Myometrial cell (primary cell): ENCODE measurements at places on chromosomes 7 and 10. TPM values are rescaled to one million over a fixed set of nuclear protein-coding genes. Genes with fewer than 3 reads are reported as not detected.

The CFAP43 gene
- total RNA-seq, result under 0.01 TPM in 1 of 2 replicates, not detected in the other

The FBXO24 gene
- under 0.01 and 0.18 TPM in 2 replicates for total RNA-seq

The FRMPD2 gene
- not detected in 2 replicates for total RNA-seq

The FAM13C gene
- total RNA-seq, result not detected in 2 replicates

The GALNT17 gene
- total RNA-seq, result not detected in 2 replicates

The SRRM3 gene
- 4.6 and 5.0 TPM in 2 replicates for total RNA-seq

The BTBD16 gene
- total RNA-seq, result not detected in 2 replicates

The NAT16 gene
- not detected in 2 replicates for total RNA-seq
